ENCODE measurements at places on chromosomes 7 and 10. TPM values are rescaled to one million over a fixed set of nuclear protein-coding genes. Genes with fewer than 3 reads are reported as not detected.

DNA sequence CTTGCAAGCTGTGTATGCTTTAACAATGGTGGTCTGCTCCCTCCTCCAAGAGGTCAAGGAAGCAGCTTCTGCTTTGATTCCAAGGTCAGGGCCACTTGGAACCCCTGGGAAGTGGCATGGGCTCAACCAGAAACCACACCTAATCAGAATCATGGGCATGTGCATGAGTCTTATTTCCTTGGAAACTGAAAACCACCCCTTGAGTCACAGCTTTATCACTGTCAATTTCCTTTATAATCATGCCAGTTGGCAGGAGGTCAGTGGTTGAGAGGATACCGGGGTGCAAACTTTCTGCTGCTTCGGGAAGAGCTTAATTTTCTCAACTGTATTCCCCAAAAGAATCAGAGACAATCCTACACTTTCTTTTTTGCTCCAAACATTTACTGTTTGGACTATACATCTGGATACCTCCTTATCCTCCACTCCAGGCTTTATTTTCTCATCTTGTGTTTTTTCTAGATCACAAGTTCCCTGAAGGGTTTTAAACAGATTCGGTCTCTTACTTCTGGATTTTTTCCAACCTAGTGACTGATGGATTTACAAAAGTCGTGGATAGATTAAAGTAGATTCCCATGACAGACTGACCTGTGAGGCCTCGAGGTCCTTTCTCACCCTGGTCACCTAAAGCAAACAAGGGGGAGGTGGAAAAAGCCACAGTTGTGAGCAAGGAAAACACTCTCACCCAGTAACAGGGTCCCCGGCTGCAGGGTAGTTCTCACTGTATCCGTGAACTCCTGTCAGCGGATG is 36.0 kb downstream of the COL17A1 start:
- DNase-seq, result no peak

GRCh38 chr7:37491919-37492694 is 43.4 kb upstream of the ELMO1 start:
- no peak for DNase-seq

- no peak for DNase-seq
Measured at GRCh38 chr7:144134116-144134515, 11.1 kb downstream of the OR2A14 start.

- DNase-seq, result peak; percentile 75
Measured at GRCh38 chr10:87659571-87660483, at the start of gene PAPSS2. PAPSS2 (plus strand) TSS chr10:87659878; CDS start chr10:87659982, 104 bp downstream.

DNA sequence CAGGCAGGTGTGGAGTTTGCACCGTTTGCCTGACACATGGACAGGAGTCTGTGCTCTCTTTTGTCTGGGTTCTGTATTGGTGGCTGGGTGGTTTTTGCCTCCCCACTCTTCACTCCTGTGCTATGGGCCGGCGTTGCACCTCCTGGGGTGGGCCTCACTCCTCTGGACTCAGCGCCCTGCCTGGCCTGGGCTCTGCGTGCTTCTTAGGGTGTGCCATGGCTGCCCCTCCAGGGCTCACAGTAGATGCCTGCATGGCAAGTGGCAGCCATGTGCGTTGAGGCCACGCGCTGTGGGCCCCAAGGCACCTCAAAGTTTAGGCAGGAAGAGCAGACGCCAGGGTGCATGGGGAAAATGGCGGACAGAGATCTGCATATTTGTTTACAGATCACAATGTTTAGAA is 319.8 kb downstream of the ADARB2 start:
- no peak for DNase-seq

DNA sequence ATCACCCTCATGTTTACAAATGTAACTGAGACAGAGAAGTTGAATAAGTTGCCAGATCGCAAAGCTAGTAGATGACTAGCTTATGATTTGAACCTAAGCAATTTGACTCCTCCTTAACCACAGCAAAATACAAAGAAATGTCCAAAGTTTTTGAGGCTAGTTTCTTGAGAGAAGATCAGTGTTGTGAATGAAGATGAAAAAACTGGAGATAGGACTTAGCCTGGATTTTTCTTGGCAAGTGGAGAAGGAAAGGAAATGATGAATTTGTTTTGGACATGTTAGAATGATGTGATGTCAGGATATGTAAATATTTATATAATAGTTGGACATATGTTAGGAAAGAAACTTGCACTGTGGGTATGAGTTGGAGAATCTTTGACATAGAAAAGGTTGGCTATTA is 149.8 kb downstream of the LSMEM1 start:
- no peak for DNase-seq

DNA sequence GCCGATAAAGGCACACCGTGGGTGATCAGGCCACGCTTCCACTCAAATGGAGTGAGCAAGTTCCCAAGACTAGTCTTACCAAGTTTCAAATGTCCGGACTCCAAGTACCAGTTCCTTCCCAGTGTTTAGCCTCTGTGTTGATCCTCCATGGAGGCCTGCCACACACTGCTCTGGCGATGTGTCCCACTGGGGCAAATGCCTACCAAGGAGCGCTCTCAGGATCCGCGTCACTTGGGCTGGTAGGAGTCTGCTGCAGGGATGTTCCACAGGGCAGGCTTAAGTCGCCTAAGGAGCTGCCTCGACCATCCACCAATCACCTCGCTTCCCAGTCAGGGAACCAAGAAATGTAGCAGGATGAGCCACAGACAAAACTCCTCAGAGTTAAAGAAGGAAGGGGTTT is 17.4 kb upstream of the MRLN start:
- DNase-seq, result no peak

DNA sequence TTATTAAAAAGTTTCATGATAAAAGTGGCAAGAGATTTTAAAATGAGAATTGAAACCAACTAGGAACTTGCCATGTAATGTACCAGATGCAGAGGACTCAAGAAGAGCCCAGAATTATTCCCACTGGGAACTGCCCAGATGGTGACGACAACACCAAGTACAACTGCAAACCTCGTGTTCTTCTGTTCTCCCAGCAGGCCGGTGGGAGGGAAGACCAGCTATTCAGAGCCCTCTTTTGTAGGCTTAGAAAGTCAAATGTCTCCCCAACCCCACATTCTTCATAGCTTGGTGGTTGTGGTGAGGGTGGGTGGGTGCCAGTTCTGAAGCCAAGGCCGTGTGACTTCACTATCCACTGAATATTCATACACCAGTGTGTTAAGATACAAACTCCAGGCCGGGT is 54.3 kb upstream of the ITGB1 start:
- no peak for DNase-seq

DNA sequence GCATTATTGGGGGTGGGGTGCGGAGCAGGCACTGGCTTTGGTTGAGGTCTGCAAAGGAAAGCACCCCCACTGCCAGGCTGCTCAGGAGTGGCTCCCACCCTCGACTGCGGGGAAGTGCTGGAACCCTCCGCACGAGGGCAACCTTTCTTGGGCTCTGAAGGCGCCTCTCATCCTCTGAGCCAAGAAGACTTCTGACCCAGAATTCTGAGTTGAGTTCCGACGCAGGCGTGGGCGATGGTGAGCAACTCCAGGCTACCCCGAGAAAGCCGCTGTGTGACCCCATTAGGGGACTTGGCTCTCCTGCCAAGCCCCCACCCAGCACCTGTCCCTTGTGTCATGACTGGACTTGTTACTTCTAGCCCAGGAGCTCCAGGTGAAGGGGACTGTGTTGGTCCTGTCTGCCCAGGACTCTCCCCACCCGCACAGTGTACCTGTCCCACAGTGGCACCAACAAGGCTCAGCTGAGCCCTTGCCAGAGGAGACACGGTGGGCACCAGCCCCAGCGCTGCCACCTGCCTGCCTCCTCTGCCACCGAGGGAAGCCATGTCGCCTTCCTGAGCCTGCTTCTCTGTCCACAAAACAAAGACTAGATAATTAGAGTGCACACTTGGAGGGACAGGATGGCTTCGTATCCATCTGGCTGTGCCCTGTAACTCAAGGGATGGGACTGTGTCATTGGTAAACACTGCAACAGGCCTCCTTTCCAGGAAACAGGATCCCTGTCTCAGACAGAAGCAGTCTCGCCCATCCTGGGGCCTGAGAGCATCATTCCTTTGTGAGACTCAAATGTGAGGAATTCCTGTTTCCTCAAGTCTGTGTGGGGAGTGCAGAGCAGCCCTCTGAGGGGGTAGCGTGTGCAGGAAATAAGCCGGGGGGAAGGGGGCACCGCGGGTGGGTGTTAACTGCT is 128.8 kb downstream of the LHPP start:
- DNase-seq, result no peak

GRCh38 chr7:104482362-104483037 is 154.1 kb downstream of the LHFPL3 start:
- no peak for DNase-seq

DNA sequence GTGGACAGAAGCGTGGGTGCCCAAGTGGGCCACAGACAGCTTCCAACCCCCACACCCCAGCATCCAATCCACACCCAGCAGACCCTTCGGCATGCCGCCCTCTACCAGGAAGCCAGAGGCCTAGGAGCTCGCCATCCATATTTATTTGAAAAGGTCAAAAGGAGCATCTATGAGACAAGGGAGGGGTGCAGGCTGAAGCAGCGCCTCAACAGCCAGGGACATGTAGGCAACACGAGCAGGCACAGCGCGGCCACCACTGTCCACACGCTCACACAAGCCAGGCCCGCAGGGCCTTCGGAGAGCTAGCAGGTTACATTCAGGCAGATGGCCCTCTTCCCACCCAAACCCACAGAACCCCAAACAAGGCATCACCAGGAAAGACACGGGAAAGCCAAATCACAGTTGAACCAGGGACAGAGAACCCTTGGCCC is 34.6 kb downstream of the PSAP start:
- DNase-seq, result no peak

DNA sequence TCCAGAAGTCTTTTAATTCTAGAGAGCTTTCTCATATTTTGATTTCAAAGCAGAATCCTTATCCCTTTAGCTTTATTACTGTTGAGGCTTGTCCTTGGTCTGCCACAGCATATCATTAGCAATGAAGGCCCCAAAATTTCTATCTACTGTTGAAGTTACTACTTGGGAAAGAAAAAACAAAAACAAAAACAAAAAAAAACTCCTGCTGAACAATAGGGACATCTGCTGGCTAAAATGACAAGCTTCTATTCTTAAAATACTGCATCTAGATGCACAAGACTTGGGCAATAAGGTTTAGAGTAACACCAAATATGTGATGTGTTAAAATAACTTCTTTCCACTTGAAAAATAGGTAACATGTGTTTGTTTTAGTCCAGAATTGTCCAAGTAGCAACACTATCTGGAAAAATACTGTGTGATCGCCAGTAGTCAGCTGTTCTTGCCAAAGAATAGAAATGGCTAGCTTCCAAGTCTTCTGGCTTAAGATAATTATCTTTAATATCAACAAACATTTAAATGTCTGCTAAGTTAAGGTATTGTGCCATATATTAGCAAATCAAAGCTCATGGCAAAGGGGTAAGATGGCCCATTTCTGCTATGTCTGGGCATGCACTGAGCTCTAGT is 3.8 kb upstream of the DMTF1 start:
- peak; percentile 35 for DNase-seq

Gene NODAL
- total RNA-seq, result not detected

Gene GOLGA7B
- 5.1 TPM for total RNA-seq
